Stimulated activated effector memory CD8-positive, alpha-beta T cell treated with anti-CD3 and anti-CD28 coated beads, Interleukin-12 subunit alpha, Interleukin-12 subunit beta, amount 100 ng/mL, for 72 hours (primary cell): ENCODE measurements at places on chromosomes 7 and 10.

- DNase-seq, result no peak
These were observed 132.2 kb downstream of the MAD1L1 start for GRCh38 chr7:2100278-2101208.

DNA sequence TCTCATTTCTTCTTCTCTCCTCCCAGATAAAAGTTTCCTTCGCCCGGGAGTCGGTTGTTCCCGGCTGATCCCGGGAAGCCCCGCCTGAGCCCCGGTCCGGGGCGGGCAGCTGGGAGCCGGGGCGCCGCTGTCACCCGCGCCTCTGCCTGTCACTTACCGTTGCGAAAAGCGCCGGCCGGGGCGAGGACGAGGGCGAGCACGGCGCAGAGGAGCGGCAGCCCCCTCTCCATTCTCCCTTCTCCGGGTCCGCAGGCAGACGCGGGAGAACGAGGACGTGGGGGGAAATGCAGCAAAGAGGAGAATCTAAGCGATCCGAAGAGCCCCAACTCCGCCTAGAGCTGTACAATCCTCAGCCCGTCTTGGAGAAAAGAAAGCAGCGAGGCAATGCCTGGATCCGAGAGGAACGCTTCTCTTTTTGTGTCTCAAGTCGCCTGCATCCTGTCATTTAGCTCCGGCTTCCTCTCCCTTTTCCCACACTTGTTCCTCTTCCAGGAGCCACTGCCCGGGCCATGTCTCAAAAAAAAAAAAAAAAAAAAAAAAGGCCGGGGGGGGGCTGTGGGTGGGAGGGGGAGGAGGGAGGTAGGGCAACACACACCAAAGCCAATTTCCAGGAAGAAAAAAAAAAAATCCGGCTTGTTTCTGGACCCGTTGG lies at the start of gene NRP1:
TSS of gene NRP1 (minus strand) at position 515 of the 652 bp plus-strand sequence. CDS start at position 230, 285 bp downstream.
- no peak for DNase-seq

GRCh38 chr7:50285269-50285668 lies 19.2 kb upstream of the IKZF1 start:
- no peak for DNase-seq

GRCh38 chr7:26657206-26657641 lies 207.2 kb downstream of the SKAP2 start:
- no peak for DNase-seq

GRCh38 chr10:75955973-75956502 lies 524.6 kb downstream of the LRMDA start:
- DNase-seq, result no peak

- no peak for DNase-seq
These were observed 127.6 kb downstream of the OAT start for GRCh38 chr10:124291001-124291701.

DNA sequence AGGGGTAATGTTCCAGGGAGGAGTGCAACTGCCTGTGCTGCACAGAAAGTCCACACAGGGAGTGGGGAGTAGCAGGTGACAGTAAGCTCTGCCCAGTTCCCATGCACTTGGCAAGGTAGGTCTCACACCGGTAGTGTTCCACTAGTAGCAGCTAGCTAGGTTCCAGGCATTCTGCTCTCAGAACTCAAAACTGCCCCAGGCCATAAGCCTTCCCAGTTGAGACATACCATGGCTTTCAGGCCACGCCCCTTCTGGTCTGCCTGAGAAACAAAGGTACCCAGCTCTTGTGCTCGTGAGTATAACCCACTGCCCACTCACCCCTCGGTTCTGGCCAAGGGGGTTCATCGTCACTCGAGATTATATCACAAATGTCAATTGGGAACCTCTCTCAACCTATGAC lies 12.6 kb downstream of the CASP7 start:
- DNase-seq, result no peak

DNA sequence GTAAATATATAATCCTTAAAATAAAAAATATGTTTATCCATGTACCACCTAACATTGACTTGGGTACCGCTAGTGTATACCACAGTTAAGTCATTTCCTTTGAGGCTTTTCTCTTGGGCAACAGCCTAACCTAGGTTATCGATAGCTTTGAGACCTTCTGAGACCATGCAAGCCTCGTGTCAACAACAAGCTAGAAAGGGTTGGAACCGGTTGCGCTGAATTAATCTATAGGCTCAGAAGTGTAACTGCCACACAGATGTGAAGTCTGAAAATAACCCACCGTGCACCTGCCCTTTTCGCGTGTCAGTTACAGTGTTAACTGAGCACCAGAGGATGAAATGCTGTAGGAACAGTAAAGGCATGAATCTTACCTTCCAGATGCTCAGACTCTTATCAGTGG lies 59.8 kb downstream of the ARID5B start:
- peak; percentile 67 for DNase-seq

DNA sequence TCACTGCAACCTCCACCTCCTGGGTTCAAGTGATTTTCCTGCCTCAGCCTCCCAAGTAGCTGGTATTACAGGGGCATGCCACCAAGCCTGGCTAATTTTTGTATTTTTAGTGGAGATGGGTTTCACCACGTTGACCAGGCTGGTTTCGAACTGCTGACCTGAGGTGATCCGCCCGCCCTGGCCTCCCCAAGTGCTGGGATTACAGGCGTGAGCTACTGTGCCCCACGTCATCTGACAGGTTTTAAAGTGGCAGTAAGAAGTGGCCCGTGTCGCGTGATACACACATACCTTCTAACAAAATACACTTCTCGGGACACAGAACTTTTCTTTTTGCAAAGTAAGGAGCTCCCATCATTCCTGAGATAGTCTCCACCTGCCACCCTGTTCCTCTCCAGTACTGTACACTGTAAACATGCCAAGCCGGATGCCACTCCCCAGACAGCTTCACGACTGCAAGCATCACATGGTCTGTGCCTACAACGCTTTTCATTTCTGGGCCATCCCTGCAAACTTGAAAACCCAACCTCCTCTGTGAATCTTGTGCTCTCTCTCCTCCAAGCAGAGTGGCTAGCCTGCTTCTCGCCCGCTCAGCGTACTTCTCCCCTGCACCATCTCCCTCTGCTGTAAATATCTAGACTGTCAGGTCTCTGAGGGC lies 256.3 kb upstream of the KLF14 start:
- no peak for DNase-seq

DNA sequence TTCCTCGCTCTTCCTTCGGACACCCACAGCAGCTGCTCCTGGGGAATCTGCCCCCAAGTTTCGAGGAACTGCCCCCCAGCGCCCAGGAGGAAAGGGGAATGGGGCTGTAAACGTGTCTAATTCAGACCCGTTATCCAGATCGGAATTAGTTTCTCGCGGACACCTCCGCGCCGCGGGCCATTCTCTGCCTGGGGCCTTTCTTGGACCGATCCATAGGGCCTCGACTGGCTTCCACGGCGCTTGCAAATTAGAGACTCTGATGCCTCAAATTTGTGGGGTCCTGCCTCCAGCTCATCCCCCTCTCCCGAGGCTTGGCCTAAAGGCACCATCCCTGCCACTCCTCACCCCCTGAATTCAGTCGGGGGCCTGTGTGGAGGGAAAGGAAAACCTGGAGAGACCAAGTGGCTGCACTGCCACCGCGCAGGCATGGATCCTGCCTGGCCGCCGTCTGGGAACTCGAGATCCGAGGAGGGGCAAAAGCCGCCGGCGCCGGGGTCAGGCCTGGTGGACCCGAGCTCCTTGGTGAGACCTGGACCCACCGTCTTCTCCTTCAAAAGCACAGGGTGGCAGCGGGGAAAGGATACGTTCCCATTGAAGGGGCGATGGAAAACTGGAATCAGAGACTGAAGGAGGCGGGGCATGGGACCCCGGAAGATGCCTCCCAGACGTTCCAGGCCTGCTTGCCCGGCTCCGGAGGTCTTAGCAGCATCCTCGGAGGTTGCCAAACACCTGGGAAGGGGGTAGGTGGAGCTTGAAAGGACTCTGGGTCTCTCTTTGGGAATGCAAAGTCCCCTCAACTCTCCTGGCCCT lies 13.7 kb downstream of the LBX1 start:
- DNase-seq, result no peak
